ENCODE measurements at places on chromosomes 16 and 17.

- DNase-seq = no peak
These were observed 5.2 kb downstream of the RUSF1 start for GRCh38 chr16:31502981-31503380.

- DNase-seq = no peak
These were observed 59.3 kb upstream of the MRTFB start for GRCh38 chr16:14011846-14012245.

- DNase-seq = no peak
These were observed 76.7 kb downstream of the RNF213 start for GRCh38 chr17:80337195-80337895.

DNA sequence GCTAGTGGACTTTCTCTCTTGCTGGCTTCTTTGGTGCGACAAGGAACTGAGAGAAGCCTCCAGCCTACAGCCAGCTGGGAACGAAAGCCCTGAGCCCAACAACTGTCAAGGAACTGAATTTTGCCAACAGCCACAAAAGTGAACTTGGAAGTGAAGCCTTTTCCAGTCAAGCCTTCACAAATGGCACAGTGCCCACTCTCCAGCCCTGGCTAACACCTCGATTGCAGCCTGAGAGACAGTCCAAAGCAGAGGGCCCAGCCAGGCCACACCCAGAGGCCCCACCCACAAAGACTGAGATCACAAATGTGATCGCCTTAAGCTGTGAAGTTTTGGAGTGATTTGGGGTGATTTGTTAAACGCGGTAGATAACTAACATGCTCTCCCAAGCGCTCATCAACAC is 244.6 kb upstream of the SDK2 start:
- no peak for DNase-seq

DNA sequence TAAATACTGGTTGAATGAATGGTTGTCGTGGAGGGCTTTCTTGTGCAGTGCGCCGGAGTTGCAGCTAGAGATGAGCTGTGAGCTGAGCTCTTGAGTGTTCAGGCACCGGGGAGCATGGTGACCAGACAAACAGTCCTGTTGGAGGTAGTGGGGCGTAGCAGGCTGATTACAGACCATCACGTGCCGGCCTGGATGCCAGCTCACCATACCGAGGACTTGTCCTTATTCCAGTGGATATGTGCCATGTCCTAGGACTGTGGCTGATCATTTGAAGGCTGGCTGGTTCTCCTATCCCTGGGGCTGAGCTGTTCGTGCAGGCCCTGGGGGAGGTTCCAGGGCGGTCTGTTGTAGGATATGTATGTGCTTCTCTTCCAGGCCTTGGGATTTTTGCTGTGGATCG is 60.0 kb downstream of the ABCC1 start:
- DNase-seq = no peak

DNA sequence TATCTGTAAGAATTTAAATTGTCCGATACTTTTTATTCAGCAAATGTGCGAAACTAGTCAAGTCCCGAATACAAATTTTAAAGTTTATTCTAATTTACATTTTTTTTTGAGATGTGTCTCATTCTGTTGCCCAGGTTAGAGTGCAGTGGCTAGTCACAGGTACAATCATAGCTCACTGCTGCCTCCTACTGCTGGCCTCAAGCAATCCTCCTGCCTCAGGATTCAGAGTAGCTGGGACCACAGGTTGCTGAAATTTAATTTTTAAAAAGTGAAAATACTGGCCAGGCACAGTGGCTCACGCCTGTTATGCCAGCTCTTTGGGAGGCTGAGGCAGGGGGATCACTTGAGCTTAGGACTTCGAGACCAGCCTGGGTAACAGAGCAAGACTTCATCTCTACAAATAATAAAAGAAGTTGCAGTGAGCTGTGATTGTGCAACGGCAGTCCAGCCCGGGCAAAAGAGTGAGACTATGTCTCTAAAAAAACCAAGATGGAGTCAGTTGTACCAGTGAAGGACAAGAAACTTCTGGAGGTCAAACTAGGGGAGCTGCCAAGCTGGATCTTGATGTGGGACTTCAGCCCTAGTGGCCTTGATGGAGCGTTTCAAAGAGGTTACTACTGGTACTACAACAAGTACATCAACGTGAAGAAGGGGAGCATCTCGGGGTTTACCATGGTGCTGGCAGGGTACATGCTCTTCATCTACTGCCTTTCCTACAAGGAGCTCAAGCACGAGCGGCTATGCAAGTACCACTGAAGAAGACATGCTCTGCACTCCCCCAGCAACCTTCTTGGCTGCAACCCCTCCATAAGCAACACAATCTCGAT is 5.6 kb downstream of the POLG2 start:
- no peak for DNase-seq

GRCh38 chr17:75625813-75626486 is 7.3 kb upstream of the SMIM5 start:
- DNase-seq = no peak

GRCh38 chr17:59619035-59619297 is 729 bp upstream of the CLTC start:
- DNase-seq = no peak

DNA sequence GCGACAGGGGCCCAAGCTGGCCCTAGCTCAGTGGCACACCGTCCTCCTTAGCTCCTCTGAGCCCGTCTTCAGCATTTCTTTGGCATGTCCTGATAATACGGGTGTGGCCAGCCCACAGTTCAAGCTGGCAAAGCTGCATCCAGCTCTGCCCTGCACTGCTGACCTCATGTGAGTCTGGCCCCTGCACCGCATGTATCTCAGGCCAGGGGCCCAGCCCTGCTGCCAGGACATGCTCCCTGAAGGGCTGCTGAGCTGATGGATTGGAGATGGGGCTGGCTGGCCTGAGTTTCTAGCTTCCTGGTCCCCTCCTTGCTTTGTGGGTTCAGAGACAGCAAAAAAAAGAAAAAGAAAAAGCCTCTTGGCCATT is 2.4 kb downstream of the DOC2B start:
- DNase-seq = no peak

DNA sequence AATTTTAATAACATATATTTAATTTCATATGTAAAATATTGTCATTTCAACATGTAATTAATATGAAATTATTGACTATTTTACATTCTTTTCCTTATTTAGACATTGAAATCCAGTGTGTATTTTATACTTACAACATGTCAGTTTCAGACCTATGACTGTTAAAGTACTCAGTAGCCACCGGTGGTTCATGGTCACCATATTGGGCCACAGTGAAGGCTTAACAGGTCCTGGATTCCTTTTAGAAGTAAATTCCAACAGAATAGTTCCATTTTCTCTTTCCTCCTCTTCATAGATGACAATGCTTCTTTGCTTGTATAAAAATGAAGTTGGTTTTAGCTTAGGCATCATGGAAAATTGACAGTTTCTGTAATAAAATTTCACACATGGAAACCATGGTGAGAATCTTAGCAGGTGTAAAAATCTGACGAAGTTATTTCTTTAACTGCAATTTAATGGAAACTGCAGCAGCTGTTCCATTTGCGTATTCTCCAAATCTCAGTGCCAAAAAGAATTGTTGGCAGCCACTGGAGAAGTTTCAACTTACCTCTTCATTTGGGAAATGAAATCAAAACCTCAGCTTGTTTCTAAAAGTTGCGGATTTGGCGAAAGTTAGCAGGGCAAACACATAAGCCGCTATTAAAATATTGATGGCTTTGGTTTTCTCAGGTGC is 231.1 kb downstream of the CDH13 start:
- DNase-seq = no peak

DNA sequence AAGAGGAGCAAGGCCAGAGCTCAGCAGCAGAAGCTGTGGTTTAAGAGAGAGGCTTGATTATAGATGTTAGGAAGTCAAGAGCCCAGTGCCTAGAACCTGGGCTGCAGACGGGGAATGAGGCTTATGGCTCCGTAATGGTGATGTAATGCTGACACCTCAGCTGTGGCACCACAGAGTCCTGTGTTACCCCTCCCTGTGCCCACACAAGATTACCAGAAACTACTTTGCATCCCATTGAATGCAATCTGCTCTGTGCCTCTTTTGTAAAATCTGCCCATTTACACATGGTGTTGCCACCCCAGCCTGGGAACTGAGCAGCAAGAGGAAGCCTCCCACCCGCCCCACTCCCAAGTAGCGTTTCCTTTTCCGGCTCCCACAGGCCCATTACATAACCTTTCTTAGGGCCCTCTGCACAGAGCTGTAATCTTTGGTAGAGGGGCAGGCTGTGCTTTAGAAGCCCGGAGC is 57.0 kb downstream of the PITPNC1 start:
- DNase-seq = peak; percentile 35

GRCh38 chr16:56716761-56717160 is 13.2 kb upstream of the NUP93 start:
- DNase-seq = no peak

- no peak for DNase-seq
These were observed 216.3 kb downstream of the SPECC1 start for GRCh38 chr17:20225162-20226115.

- DNase-seq = no peak
These were observed 40.0 kb upstream of the GSE1 start for GRCh38 chr16:85573045-85573695.

DNA sequence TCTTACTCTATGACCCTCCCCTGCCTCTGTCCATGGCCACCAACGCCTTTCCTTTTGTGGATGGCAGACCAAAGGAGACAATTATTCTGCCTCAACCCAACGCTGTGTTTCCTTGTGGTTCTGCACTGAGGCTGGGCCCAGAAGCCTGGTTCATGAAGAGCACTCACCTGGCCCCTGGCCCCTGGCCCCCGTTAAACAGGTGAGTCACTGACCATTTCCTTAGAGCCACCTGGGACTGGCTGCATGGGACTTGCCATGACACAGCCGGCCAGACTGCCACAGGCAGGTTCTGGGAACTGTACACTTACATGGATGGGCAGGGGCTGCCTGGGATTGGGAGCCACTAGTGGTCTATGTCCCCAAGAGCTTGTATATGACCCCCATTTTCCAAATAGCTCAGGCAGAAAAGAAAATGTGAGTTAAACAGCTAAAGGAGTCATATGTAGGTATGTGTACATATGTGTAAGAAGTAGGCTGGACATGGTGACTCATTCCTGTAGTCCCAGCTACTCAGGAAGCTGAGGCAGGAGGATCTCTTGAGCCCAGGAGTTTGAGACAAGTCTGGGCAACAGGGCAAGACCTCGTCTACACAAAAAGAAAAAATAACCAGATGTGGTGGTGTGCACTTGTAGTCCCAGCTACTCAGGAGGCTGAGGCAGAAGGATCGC is 181.9 kb upstream of the CACNG5 start:
- no peak for DNase-seq

GRCh38 chr17:35788477-35789368 is 6.7 kb downstream of the MMP28 start:
- DNase-seq = peak; percentile 64

GRCh38 chr17:61467416-61468262 is 15.4 kb downstream of the TBX4 start:
- peak; percentile 63 for DNase-seq

DNA sequence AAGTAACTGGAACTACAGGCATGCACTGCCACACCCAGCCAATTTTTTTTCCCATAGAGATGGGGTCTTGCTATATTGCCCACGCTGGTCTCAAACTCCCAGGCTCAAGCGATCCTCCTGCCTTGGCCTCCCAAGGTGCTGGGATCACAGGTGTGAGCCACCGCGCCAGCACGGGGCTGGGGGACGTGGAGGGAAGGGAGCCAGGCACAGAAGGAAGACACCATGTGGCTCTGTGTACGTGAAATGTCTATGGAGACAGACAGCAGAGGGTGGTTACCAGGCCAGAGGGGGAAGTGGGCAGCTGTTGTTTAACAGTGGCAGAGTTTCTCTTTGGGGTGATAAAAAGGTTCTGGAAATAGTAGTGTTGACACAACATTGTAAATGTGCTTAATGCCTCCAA is 4.6 kb upstream of the PIEZO1 start:
- no peak for DNase-seq

GRCh38 chr16:11669380-11670146 is 1.3 kb downstream of the SNN start:
- peak; percentile 79 for DNase-seq

GRCh38 chr17:20063665-20064648 is 54.8 kb downstream of the SPECC1 start:
- DNase-seq = peak; percentile 95

DNA sequence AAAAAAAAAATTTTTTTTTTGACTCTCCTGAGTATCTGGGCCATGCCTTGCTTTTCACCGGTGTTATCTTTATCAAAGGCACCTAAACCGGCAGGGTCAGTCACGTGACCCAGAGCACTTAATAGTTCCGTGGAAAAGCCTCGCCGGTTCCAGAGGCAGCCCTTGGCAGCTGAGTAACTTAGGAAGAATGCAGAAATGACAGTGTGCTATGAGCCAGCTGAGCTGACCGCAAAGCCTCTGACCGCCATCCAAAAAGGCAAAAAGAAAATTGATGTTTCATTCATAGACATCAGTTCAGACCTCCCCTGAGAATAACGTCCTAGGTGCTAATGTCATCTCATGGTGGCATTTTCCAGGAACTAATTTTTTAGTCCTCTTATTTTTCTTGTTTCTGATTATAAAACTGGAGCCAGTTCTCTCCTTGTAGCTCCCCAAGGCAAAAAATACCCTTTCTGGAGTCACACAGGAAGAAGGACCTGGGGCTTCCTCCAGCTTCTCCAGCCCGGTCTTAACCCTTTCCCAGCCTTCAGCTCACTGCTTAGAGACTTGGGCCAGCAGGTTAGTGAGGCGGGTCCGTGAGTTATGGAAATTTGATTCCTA is 122.6 kb downstream of the SOCS1 start:
- peak; percentile 82 for DNase-seq

GRCh38 chr16:56936491-56936890 is 4.5 kb downstream of the HERPUD1 start:
- no peak for DNase-seq

GRCh38 chr17:27473748-27474609 is 17.7 kb downstream of the KSR1 start:
- no peak for DNase-seq

DNA sequence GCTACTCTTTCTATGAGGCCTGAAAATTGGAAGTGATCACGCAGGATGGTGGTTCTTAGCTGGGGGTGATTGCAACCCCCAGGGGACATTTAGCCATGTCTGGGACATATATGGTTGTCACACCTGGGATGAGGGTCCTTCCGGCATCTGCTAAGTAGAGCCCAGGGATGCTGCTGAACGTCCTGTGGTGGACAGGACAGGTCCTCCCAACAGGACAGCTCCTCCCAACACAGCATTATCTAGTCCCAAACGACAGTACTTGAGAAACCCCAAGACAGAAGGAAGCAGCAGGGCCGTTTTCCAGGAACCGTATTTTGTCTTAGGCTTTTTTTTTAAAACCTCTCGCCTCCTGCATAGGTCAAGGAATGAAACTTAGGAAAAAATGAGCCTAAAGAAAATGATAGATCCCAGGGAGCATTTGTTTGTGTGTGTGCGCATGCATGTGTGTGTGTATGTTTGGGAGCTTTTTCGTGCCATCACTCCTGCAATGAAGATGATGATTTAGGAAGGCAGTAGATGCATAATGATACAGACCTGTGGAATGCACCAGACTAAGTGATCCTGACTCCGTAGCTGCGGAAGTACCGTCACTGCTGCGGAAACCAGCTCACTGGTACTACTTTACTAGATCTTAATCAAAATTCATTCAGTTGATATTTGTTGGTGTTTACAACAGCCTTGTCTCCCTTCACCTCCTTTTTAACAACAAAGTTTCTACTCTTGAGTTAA is 118.2 kb downstream of the SNX29 start:
- DNase-seq = peak; percentile 24

GRCh38 chr17:59423137-59423724 is 91.8 kb downstream of the YPEL2 start:
- DNase-seq = peak; percentile 75
